Stimulated activated CD4-positive, alpha-beta T cell treated with anti-CD3 and anti-CD28 coated beads, Interleukin-2, amount 100 ng/mL, for 48 hours (primary cell): ENCODE measurements at places on chromosomes 5 and 9.

DNA sequence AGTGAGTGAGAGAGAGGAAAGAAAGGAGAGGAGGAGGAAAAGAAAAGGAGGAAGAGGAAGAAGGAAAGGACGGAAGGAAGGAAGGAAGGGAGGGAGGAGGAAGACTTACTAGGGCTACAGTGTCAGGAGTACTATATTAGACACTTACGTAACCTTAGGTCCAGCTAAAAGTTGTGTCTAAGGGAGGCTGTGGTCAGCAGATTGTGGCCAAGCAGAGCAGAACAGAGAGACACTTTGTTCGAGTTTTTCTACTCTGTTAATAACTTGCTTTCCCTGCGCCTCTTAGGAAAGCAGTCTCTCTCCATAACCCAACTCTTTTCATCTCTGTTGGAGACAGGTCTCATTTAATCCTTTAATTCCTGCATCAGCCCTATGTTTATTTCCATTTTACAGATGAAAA lies 138.9 kb downstream of the KCNN2 start:
- DNase-seq = no peak

GRCh38 chr9:92496396-92497176 lies 14.3 kb upstream of the ASPN start:
- no peak for DNase-seq

DNA sequence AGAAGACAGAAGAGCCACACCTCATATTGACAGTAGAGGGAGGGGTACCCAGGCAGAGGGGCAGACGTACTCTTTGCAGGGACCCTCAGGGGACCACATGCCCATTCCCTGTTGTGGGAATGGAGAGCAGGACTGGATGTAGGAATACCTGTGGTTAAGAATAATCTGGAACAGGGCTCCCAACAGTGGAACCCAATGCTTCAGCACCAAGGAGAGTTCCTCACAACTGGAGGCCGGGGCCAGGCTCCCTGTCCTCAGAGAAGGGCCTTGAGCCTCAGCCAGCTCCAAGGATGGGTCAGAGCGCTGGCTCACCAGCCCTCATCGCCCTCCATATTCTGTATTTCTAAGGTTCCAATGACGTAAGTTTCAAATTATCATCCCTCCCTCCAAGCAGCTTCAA lies 7.4 kb upstream of the SHC3 start:
- DNase-seq = no peak

GRCh38 chr9:111035543-111036428 lies 2.5 kb downstream of the LPAR1 start:
- no peak for DNase-seq

DNA sequence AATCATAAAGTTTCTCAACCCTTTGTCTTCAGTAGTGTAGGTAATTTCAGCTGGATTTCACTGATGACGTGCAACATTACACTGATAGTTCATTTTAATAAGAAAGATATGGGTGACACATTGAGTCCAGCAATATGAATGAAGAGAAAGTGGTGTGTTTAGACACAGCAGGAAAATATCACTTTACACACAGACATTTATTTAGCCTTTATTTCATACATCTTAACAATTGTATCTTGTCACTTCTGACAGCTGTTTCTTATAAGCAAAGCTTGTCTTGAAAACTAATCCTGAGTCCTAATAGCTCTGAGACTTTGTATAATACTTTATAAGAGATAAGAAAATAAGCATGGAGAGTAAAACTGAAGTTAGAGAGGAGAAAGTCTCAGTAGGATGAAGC lies 720.5 kb upstream of the NUDT12 start:
- no peak for DNase-seq

GRCh38 chr9:133952598-133953550 lies 39.2 kb downstream of the VAV2 start:
- DNase-seq = no peak

GRCh38 chr9:21806644-21807043 lies 4.2 kb downstream of the MTAP start:
- DNase-seq = no peak

GRCh38 chr5:7261049-7261448 lies 134.9 kb upstream of the ADCY2 start:
- DNase-seq = no peak

DNA sequence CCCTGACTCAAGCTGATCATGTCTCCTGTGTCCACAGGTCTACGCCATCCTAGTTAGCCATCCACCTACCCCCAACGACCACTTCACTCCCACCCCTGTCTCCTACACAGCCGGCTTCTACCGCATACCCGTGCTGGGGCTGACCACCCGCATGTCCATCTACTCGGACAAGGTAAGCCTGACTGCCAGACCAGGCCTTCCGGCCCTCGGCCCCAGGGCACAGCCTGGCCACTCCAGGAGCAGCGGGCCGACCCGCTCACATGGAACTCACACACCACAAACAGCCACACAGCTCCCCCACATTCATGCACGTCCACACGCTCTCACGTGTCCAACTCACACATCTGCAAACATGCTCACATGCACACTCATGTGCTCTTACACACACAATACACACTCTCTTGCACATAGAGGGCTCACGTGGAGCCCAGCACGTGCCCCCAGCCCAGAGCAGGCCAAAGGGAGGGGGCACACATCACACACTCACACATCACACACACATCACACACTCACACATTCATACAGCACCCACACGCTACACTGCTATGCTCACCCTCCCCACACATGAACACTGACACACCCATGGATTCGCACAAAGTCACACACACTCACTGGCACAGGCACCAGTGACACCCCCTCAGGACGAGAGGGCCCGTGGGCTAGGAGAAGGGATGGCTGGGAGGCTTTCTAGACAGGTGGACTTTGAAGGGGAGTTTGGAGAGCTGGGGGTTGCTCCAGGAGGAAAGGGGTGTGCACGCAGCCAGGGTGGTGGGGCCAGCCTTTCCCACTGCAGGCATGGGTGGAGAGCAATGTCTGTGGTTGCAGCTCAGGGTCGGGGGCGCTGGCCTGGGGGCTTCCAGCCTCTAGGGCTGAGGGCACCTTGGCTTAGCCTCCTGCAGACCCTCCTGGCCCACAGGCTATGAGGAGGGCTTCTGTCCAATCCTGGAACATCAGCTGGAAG lies 3.3 kb downstream of the GRIN1 start:
- DNase-seq = no peak

GRCh38 chr5:154234551-154234950 lies 44.0 kb downstream of the GALNT10 start:
- no peak for DNase-seq

- DNase-seq = no peak
These were observed 37.4 kb upstream of the GRAMD2B start for GRCh38 chr5:126385524-126386502.

DNA sequence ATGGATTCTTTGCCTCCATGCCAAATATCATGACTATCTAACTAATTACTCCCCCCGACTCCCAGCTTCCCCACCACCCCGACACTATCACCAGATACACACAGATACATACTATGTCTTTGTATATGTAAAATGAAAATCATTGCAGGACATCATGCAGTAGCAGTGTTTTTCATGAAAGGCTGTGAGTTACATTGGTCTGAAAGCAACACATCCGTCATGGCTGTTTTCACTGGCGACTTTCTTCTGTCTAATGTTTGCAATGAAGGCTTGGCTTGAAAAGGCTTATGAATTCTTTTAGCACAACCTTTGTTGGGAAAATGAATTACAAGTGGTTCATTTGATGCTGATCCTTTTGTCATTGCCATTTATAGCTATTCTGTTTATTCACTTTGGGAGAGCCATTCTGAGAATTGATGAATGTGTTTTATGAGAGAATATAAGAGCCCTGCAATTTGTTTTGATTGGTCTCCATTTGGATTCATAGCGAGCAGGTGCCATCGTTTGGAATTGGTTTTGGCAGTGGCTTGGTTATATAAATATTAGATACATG lies 103.4 kb downstream of the PIP5K1B start:
- no peak for DNase-seq

GRCh38 chr5:96903300-96903699 lies 27.0 kb downstream of the ERAP2 start:
- no peak for DNase-seq

DNA sequence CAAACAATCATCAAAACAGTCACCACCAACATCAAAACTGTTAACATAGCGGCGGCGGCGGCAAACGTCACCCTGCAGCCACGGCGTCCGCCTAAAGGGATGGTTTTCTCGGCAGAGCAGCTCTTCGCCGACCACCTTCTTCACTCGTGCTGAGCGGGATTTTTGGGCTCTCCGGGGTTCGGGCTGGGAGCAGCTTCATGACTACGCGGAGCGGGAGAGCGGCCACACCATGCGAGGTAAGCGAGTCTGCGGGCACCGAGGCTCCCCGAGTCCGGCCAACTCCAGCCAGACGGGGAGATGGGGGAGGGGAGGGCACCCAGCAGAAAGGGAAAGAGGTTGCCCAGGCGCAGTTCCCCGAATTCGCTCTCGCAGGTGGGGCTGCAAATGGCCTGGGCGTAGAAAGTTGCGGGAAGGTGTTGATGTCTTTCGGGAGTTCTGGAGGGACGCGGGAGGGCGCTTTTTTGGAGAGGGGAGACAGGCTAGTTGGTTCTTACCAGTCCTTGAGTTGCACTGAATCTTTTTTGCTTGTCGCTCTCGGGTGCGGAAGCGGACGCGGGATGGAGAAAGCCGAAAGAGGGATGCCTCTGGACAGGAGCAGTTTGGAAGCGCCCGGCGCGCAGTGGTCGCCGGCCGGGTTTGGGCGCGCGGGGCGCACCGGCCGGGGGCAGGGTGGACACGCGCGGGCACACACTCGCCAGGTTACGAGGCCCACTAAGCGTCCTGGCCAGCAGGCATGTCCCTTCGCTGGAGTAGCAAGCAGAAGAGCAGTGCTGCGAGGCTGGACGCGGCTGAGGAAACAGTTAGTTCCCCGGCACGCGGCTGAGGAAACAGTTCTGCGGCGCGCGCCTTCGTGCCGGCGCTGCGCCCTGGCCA lies 849 bp downstream of the RORB start:
- DNase-seq = peak; percentile 2

DNA sequence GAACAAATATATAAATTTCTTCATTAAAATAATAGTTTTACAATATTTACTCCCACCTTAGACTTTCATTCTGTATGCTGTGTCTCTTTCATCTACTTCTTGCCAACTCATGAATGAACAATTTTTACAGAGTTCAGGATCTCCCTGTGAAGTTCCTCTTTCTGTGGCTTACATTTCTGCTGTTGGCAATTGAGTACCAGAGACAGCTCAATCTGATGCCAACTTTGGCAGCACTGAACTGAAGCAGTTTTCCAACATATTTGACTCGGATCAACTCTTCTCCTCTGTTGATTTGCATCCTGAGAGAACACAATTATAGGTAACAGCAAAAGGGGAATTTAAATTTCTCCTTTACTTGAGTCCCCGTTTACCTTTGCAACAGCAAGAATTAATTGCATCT lies 1262.2 kb downstream of the EFNA5 start:
- no peak for DNase-seq

DNA sequence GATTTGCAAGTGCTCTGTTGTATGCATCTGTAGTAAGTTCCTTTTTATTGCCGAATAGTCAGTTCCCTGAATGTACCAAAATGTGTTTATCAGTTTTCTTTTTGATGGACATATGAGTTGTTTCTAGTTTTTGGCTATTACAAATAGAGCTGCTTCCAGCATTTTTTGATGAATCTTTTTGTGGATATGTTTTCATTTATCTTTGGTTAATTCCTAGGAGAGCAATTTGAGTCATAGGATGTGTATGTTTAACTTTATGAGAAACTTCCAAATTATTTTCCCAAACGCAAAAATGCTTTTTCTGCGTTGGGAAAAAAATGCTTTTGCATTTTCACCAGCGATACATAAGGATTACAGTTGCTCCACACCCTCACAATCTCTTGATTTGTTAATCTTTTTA lies 287.7 kb downstream of the FER start:
- no peak for DNase-seq

GRCh38 chr9:136470356-136470755 lies 12.5 kb downstream of the SEC16A start:
- DNase-seq = no peak

- DNase-seq = no peak
These were observed 93.2 kb downstream of the GHR start for GRCh38 chr5:42516282-42517042.

DNA sequence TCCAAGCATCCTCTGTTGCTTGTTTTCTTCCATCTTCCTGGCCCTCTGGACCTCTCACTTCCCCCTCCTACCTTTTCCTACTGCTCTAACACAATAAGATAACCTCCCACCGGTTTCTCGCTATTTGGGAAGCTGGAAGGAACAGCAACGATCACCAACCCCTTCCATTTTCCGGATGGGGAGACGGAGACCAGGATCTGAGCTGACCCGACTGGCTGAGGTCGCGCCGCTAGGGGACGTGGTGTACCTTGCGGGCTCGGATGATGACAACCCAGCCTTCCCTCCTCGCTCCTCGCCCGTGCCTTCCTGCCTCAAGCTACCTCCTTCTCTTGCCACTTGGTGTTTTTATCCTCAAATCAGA lies 1.9 kb downstream of the LPAR1 start:
- DNase-seq = no peak

- DNase-seq = no peak
These were observed 9.2 kb upstream of the CXXC5 start for GRCh38 chr5:139638736-139639618.

GRCh38 chr9:89470224-89470839 lies 27.6 kb downstream of the SEMA4D start:
- DNase-seq = no peak

GRCh38 chr5:152170350-152170749 lies 234.7 kb downstream of the NMUR2 start:
- DNase-seq = no peak

DNA sequence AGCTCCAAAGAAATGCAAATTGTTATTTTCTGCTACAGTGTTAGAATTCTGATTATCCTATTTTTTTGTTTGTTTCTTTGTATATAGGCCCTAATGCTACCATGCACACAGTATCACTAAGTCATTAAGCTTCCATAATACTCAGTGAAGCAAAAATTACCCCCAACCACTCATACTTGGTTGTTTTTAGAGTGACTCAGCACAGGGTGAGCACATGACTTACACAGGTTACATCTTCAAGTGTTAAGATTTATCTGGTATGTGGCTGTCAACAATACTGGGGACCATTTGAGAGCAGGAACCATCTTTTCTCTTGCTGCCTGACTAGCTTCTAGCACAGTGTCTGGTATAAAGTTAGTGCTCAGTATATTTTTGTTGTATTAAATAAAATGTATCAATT lies 255.8 kb upstream of the SLC24A2 start:
- no peak for DNase-seq

- DNase-seq = no peak
These were observed 145.3 kb upstream of the SH3GL2 start for GRCh38 chr9:17433526-17433925.

DNA sequence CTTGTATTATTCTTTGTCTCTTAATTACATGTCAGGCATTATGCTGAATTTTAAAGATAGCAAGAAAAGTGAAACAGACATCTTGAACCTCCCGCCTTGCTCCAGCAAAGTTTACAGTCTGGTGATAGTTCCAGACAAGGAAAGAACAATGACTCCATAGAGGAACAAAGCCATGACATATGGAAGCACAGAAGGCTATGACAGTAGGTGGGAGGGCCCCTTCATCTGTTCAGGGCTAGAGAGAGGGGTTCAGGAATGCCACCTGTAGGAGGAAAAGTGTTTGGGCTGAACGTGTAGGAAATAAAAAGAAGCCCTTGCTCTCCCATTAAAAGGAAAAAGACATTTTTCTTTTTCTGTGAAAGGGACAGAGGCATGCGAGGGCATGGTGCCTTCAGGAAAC lies 315.6 kb downstream of the TRIM32 start:
- no peak for DNase-seq
